Naive thymus-derived CD4-positive, alpha-beta T cell (primary cell): ENCODE measurements at places on chromosomes 7 and 10. TPM values are rescaled to one million over a fixed set of nuclear protein-coding genes. Genes with fewer than 3 reads are reported as not detected.
A peak's percentile ranks its signal among the peaks of the same experiment; 100 is the strongest.

DNA sequence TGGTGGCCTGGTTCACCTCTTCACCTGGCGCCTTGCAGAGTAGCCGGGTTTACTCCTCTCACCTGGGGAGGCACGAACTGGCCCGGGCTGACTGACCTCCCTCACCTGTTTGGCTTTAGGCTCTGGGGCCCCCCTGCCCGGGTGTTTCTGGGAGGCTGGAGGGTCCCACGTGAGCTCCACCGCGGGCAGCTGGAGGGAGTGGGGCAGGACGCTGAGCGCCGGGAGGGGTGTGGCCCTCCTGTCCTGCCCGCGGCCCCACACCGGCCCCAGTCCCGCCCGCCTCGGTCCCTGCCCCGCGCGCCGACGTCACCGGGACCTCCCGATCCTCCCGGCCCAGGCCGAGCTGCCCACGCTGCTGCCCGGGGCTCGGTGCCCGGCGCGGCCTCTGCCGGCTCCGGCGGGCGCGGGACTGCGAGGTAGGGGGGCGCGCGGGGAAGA lies at the start of gene AMZ1:
TSS of gene AMZ1 (plus strand) at position 322 of the 438 bp plus-strand sequence. CDS start 12,250 bp downstream, outside the sequence.
- H3K27me3 ChIP-seq: peaks cover 7% of the 10 kb centered on the region
- no peak for DNase-seq
- no peak within 1 kb of the TSS for H3K4me3 ChIP-seq
- H3K4me1 ChIP-seq: peaks cover 11% of the 10 kb centered on the region

- H3K27me3 ChIP-seq: no peaks in the 10 kb centered on the region
- H3K36me3 ChIP-seq: no peaks in the 10 kb centered on the region
- DNase-seq: no peak
- no peak overlapping the region for H3K27ac ChIP-seq
- H3K4me3 ChIP-seq: no peak overlapping the region
Observed at GRCh38 chr10:51014680-51015389, 59.5 kb upstream of the PRKG1 start.

DNA sequence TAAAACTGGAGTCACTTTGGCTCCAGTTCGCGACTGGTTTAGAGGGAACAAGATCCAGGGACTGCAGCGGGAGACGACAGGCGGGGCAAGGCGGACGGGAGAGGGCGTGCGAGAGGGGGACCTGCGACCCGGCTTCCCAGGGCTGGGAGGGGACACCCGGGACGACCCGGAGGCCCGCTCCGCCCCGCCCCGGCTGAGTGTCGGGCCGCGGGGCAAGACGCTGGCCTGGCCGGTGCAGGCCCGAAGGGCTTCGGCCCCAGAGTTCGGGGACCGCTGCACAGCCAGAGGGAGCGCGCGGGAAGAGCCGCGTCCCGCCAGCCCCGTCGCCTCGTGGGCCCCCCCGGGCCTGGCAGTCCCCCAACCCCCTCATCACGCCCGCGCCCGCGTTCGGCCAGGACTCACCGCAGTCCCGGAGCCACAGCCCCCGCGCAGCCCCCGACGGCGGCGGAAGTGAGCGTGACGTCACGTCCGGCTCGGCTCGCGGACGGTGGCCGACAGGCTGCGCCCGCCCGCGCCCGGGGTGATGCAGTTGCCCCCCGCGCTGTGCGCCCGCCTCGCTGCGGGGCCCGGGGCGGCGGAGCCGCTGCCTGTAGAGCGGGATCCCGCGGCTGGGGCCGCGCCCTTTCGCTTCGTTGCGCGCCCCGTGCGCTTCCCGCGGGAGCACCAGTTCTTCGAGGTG lies at the start of the genes TUBGCP2 and ZNF511:
TSS of gene TUBGCP2 (minus strand) at position 452 of the 679 bp plus-strand sequence. CDS start 5,931 bp downstream, outside the sequence.
TSS of gene ZNF511 (plus strand) at position 494 of the 679 bp plus-strand sequence. CDS start at position 524, 30 bp downstream.
- peaks cover 50% of the 10 kb centered on the region for H3K36me3 ChIP-seq
- DNase-seq: peak; percentile 95
- H3K4me1 ChIP-seq: peaks cover 8% of the 10 kb centered on the region
- H3K27ac ChIP-seq: peak within 1 kb of the TSS; percentile 100

GRCh38 chr7:12110425-12110824 lies 100.7 kb upstream of the TMEM106B start:
- no peaks in the 10 kb centered on the region for H3K36me3 ChIP-seq
- no peak overlapping the region for H3K4me3 ChIP-seq
- DNase-seq: no peak
- H3K27ac ChIP-seq: no peak overlapping the region

- no peak overlapping the region for H3K27ac ChIP-seq
- H3K4me1 ChIP-seq: peaks cover 26% of the 10 kb centered on the region
- no peaks in the 10 kb centered on the region for H3K36me3 ChIP-seq
- H3K4me3 ChIP-seq: no peak overlapping the region
Observed at GRCh38 chr10:119479532-119479931, 63.0 kb downstream of the RGS10 start.

GRCh38 chr10:78902815-78903214 lies 166.0 kb upstream of the ZMIZ1 start:
- no peak for DNase-seq
- H3K27me3 ChIP-seq: no peaks in the 10 kb centered on the region
- H3K36me3 ChIP-seq: no peaks in the 10 kb centered on the region
- no peak overlapping the region for H3K27ac ChIP-seq
- H3K4me3 ChIP-seq: no peak overlapping the region
- H3K4me1 ChIP-seq: no peaks in the 10 kb centered on the region

GRCh38 chr7:148540041-148540738 lies 50.4 kb upstream of the C7orf33 start:
- H3K4me3 ChIP-seq: no peak overlapping the region
- no peak for DNase-seq
- no peaks in the 10 kb centered on the region for H3K4me1 ChIP-seq

- H3K27me3 ChIP-seq: no peaks in the 10 kb centered on the region
- no peaks in the 10 kb centered on the region for H3K36me3 ChIP-seq
- H3K27ac ChIP-seq: no peak overlapping the region
- H3K4me3 ChIP-seq: no peak overlapping the region
- DNase-seq: no peak
Observed at GRCh38 chr7:134891696-134892678, 94.3 kb upstream of the AGBL3 start.

DNA sequence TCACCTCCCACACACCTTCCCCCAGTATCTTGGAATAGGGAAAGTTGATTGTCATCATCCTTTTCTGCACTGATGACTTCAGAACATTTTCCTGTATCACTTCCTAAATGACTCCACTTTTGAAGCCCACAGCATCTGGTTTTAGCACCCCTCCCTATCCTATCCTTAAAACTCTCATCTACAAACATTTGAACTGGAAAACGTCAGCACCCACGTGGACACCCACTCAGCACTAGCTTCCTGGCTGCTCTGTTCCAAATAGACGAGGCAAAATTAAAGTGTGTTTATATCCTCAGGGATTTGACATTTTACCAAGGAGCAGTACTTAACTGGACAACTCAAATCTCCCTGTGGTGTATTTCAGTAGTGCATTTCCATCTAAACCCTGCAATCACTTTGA lies 73.9 kb downstream of the REEP3 start:
- no peak overlapping the region for H3K27ac ChIP-seq
- no peaks in the 10 kb centered on the region for H3K4me1 ChIP-seq
- no peaks in the 10 kb centered on the region for H3K27me3 ChIP-seq
- no peak for DNase-seq
- no peak overlapping the region for H3K4me3 ChIP-seq

DNA sequence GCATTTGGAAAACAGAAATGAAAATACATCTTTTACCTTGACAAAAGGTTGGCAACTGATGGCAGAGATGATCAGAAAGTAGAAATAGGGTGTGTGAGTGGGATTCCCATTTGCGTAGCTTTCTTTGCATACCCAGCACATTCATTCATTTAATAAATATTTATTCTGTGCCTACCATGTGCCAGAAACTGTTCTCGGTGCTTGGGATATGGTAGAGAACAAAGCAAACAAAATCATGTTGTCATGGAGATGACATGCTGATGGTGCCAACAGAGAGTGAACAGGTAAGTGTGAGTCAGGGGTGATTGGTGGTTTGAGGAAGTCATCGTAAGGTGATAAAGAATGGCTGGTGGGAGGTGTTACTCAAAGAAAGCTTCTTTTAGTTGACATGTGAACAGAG lies 45.4 kb downstream of the CACNB2 start:
- no peak overlapping the region for H3K4me3 ChIP-seq
- H3K27me3 ChIP-seq: no peaks in the 10 kb centered on the region
- H3K27ac ChIP-seq: no peak overlapping the region
- no peaks in the 10 kb centered on the region for H3K4me1 ChIP-seq
- no peak for DNase-seq
- H3K36me3 ChIP-seq: no peaks in the 10 kb centered on the region

GRCh38 chr10:99964791-99965190 lies 45.0 kb downstream of the DNMBP start:
- DNase-seq: no peak
- H3K27ac ChIP-seq: no peak overlapping the region
- H3K4me3 ChIP-seq: no peak overlapping the region
- no peaks in the 10 kb centered on the region for H3K4me1 ChIP-seq
- no peaks in the 10 kb centered on the region for H3K27me3 ChIP-seq
- no peaks in the 10 kb centered on the region for H3K36me3 ChIP-seq

GRCh38 chr7:135179321-135179925 lies 8.9 kb upstream of the CYREN start:
- no peaks in the 10 kb centered on the region for H3K4me1 ChIP-seq
- no peak overlapping the region for H3K27ac ChIP-seq
- DNase-seq: no peak

DNA sequence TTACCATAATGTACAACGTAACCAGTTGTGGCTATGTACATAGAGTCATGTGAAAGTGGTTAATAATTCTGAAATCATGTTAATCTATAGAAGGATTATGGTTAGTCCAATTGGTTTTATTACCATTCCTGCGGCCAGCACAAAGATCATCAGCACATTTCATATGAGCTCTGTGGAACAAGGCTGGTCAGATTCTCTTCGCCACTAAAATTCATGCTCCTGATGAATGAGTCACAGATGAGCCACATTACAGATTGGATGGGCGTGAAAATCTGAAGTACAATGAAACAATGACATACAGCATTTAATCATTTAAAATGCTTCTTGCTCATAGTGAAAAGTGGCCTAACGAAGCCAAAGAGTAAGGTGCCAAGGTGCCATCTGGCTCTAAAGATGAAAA lies 716.2 kb upstream of the PHF14 start:
- no peak overlapping the region for H3K27ac ChIP-seq
- no peaks in the 10 kb centered on the region for H3K36me3 ChIP-seq
- no peaks in the 10 kb centered on the region for H3K4me1 ChIP-seq
- H3K4me3 ChIP-seq: no peak overlapping the region
- DNase-seq: no peak

- H3K36me3 ChIP-seq: no peaks in the 10 kb centered on the region
- peaks cover 9% of the 10 kb centered on the region for H3K4me1 ChIP-seq
- H3K27ac ChIP-seq: no peak overlapping the region
Observed at GRCh38 chr7:101858437-101859385, 41.3 kb downstream of the CUX1 start.

GRCh38 chr7:46852795-46853194 lies 729.1 kb downstream of the TNS3 start:
- H3K27ac ChIP-seq: no peak overlapping the region
- no peaks in the 10 kb centered on the region for H3K4me1 ChIP-seq
- H3K4me3 ChIP-seq: no peak overlapping the region
- no peak for DNase-seq

GRCh38 chr7:130334274-130334673 lies 10.3 kb upstream of the CPA5 start:
- no peak overlapping the region for H3K4me3 ChIP-seq
- H3K4me1 ChIP-seq: no peaks in the 10 kb centered on the region
- H3K27ac ChIP-seq: no peak overlapping the region

- H3K4me3 ChIP-seq: no peak overlapping the region
- H3K36me3 ChIP-seq: peaks cover 89% of the 10 kb centered on the region
- no peak for DNase-seq
- peak overlapping the region; percentile 12 for H3K27ac ChIP-seq
- peaks cover 4% of the 10 kb centered on the region for H3K4me1 ChIP-seq
Observed at GRCh38 chr7:99390941-99391602, 16.5 kb downstream of the ARPC1B start.

DNA sequence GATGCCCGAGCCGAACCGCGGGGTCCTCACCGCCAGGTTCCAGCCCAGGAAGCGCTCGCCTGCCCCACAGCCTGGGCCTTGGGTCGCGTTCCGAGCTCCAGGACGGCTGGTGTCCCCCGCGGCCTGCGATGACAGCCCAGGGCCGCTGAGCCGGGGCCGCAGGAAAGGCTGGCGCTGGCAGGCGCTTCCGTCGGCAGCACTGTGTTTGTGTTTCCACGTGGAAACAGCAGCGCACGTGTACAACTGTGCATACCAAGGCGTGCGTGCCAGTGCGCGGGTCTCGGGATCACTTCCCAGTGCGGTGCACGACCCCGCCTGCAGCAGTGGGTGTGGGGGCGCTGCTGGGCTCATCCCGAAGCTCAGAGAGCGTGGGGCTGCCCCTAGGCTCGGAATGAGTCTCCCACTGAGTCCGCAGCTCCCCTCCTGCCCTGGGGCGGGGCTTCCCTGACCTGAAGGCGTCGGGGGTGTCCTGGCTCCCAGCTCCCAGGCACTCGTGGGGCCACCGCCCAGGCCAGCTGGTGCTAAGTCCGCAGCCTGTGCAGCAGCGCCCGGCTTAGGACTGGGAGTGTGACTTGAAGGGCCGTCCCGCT lies 17.2 kb downstream of the AP5Z1 start:
- H3K36me3 ChIP-seq: peaks cover 43% of the 10 kb centered on the region
- no peak for DNase-seq
- no peaks in the 10 kb centered on the region for H3K27me3 ChIP-seq

DNA sequence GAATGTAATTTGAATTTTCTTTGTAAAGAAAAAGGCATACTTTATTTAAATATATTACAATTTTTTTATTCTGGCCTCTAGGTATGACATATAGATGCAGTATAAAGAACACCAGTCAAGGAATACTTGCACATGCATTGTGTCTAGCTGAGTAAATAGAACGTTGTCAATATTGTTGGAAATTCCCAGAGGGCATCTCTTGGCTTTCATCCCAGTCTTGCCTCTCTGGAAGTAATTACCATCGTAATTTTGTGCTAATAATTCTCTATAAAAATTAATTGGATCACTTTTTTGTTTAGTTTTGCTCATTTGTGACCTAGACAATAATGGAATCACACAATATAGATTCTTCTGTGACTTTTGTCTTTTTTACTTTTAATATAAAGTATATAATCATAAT lies 1052.3 kb upstream of the CELF2 start:
- no peaks in the 10 kb centered on the region for H3K36me3 ChIP-seq
- no peaks in the 10 kb centered on the region for H3K27me3 ChIP-seq
- no peak for DNase-seq

The CYP2E1 gene
- total RNA-seq: 0.19 and 0.43 TPM in 2 replicates

The KCND2 gene
- not detected for total RNA-seq

The RALA gene
- 44.9 TPM for total RNA-seq

The NPM3 gene
- total RNA-seq: 16.2 TPM

The TRIL gene
- not detected for total RNA-seq

The COBL gene
- total RNA-seq: not detected

The RBM20 gene
- total RNA-seq: 0.40 TPM

The SEPHS1 gene
- 29.7 TPM for total RNA-seq

The ASIC3 gene
- 17.7 TPM for total RNA-seq

The CDC123 gene
- 27.0 TPM for total RNA-seq

The RBP3 gene
- not detected for total RNA-seq

The LIPK gene
- not detected for total RNA-seq

The TCF7L2 gene
- total RNA-seq: 2.8 TPM

The TMEM229A gene
- total RNA-seq: not detected

The ZNF680 gene
- 10.3 TPM for total RNA-seq

The ACHE gene
- total RNA-seq: 0.22 TPM
